ENCODE measurements at places on chromosomes 7 and 10. TPM values are rescaled to one million over a fixed set of nuclear protein-coding genes. Genes with fewer than 3 reads are reported as not detected.

FBXL13 gene
- polyA plus RNA-seq: 0.95 TPM

PNLIPRP3 gene
- not detected for polyA plus RNA-seq

GRCh38 chr7:2608921-2609411, 22.8 kb upstream of the TTYH3 start:
- no peak for DNase-seq

GRCh38 chr10:93267521-93267920, 193.8 kb downstream of the CYP26A1 start:
- DNase-seq: no peak

DNA sequence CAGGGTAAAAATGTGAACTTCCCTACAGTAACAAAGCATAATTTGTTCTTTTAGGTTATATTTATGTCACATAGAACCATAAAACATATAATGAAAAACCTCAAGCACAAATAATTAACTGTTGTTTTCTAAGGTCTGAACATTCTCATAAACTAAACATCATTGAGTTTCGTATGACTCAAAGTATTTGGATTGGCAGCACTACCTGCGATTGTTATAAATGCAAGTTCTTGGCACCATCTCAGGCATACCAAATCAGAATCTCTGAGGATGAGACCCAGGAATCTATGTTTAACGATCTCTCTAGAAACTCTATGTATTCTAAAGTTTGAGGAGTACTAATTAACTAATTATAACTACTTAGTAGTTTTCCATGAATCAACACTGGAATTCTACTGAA, 22.5 kb downstream of the ORC5 start:
- DNase-seq: no peak

GRCh38 chr10:122499491-122499941, 38.2 kb downstream of the HTRA1 start:
- DNase-seq: peak; percentile 21

All from AG04450 (cell line).